Prostate gland (tissue), 2 donors: ENCODE measurements at places on chromosomes 3 and 15. TPM values are rescaled to one million over a fixed set of nuclear protein-coding genes. Genes with fewer than 3 reads are reported as not detected.

LDHAL6B gene
- total RNA-seq, result 6.0 TPM

TTLL13 gene
- total RNA-seq, result 0.51 TPM

UPK1B gene
- not detected for total RNA-seq

ZBTB20 gene
- 189 TPM for total RNA-seq

C3orf49 gene
- not detected for total RNA-seq

CPLX3 gene
- total RNA-seq, result 40.5 TPM

IQCH gene
- total RNA-seq, result 9.5 TPM
